Inflammatory macrophage treated with lipopolysaccharide for 4 hours (primary cell): ENCODE measurements at places on chromosomes 6 and 20.

DNA sequence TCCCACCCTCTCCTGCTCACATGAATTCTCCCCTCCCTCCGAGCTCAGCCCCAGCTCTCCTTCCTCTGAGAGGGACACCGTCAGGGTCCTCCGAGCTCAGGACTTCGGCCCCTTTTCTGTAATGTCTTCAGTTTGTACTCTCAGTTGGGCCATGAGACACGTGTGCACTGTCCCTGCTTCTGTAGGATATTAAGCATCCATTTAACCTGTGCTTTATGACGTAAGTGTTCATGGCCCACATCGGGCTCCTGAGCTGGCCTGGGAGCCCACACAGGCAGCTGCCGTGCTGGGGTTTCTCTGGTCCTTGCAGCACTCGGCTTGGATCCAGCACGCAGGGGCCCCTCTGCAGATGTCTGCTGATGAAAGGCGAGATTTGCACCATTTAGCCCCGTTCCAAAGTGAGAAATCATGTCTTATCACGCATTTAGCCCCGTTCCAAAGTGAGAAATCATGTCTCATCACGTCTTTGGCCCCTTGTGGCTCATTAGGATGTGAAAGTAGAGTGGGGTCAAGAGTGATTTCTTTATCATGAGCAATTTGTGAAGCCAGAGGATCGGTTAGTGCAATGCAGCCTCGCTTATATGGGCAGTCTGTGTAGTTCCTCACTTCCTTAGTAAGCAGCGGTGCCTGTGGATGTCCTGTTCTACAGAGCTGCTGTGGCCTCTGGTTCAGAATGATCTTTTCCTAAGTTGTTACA, 25.3 kb downstream of the DUSP22 start:
- peak; percentile 65 for DNase-seq

DNA sequence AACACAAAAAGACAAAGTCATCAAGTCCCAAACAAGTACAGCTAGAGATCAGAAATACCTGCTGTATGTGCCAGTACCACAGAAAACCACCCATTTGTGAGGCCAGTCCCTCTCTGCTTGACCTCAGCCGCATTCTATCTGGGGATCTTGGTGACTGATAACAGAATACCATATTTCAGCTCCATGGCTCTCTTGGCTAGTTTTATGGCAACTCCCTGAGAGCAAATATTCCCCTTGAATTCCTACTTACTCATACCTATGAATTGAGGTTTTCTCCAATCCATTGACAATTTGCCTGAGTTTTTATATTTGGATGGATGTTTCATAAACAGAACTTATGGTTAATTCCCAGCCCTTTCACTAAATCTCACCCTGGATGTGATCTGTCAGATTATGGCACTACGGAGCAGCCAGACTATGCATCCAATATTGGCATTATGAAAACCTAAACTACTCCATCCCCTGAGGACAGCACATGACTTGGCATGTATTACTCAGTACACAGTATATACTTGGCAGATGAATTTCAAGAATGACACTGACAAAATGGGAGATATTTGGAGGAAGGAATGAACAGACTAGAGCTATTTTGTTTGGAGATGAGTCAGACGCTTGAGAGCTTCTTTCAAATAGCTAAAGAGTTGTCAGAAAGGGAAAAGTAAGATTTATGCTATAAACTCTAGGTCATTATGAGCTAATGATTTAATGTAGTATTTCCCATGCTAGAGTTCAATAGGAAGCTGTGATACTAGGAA, 95.7 kb downstream of the PRDM1 start:
- DNase-seq: no peak

DNA sequence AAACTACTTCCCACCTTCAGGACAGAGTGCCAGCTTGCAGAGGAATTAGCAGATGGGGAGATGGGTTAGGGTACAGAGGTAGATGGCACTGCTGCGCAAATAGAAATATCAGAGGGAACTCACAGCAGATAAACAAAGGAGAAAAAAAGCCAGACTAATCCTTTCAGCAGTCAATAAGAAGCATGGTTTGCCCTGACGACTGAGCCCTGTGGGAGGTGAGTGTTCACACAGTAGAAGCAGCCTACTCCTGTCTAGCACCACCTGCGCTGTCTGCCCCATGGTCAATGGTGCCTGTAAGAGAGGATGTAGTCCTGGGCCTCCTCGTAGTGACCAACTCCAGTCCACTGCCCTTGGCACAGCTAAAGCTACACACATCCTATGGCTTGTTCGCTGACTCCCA, 174.1 kb downstream of the IBTK start:
- DNase-seq: no peak

GRCh38 chr6:167698540-167698939, 128.2 kb upstream of the AFDN start:
- DNase-seq: no peak

GRCh38 chr6:70738028-70738427, 70.3 kb downstream of the SMAP1 start:
- no peak for DNase-seq

DNA sequence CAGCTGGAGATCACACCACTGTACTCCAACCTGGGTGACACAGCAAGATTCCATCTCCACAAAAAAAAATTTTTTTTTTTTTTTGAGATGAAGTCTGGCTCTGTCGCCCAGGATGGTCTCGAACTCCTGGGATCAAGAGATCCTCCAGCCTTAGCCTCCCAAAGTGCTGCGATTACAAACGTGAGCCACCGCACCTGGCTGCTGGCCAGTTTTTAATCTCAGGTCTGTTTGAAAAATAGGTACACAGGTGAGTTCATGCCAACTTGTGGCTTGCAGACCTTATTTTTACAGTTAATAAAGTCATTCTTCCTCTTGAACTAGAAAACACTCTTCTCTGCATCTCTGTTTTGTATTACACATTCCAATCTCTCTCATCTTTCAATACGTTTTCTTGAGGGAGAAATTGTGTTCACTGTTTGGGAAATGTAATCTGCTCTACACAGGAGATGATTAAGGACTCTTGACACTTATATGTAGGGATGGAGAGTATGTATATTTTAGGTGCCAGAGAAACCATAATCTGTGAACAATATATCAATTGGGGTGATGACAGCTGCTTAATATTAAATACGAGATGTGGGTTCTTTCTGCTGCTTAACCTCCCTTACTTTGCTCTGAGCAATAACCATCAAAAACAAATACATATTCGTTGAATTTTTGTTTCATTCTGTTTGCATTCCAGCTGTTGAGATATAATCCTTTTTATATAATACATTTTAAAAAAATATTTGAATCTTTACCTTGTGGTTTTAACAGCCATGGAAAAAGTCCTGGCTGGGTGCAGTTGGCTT, 17.7 kb upstream of the RIPOR3 start:
- DNase-seq: no peak

DNA sequence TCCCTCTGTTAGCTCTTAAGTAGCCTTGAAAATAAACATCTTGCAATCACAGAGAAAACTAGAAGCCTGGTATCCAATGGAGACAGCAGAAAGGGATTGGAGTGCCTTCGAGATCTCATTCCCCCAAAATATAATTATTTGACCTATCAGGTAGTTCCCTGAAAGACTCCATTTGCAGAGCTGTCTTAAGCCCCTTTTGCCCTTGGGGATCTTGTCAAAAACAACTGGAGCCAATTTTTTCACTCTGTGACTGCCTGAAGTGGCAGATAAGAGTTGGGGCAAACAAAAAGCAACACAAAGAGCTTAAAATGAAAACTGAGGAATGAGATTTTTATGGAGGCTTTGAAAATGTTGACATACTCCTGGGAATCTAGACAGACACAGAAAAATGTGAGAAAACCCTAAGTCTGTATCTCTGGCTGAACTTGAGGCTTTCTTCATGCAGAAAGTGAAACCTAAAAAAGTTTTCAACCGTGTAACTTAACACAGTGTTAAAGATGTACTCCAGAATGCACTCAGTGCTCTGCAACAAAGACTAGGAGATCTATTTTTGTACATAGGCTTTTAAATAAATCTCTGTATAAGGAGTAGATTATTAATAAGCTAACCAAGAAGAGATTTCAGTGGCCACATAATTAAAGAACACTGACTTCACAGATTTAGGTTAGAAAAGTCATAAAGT, 971.1 kb upstream of the MAN1A1 start:
- no peak for DNase-seq

GRCh38 chr6:166728884-166729530, 102.0 kb upstream of the RPS6KA2 start:
- DNase-seq: no peak

DNA sequence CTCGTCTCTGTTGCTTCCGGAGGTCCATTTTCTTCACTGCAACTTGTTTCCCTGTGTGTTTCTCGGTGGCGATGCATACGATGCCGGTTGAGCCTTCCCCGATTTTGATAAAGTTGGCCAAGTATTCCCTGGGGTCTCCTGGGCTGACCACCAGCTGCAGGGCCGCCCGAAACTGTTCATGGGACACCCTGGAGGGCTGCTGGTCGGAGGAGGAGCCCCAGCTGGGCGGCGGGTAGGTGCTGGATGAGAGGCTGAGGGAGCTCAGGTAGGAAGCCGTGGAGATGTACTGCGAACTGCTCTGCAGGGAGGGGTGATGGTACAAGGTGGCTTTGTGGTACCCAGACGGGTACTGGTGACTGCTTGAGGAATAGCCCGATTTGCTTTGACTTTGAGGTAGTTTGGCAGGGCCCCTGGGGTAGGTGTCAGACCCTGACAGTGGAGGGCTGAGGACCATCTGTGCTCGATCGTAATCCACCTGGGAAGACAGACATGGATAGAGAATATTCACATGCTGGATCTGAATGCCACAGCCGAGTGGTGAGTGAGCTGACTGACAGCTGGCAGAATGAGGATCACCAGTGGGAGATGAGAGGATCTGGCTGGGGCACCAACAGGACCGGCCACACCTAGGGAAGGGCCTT, 51.6 kb downstream of the LAMP5 start:
- DNase-seq: no peak
